ENCODE measurements at places on chromosomes 3 and 15. TPM values are rescaled to one million over a fixed set of nuclear protein-coding genes. Genes with fewer than 3 reads are reported as not detected.
A peak's percentile ranks its signal among the peaks of the same experiment; 100 is the strongest.

- peaks cover 19% of the 10 kb centered on the region for H3K4me1 ChIP-seq
- H3K27ac ChIP-seq: peak overlapping the region; percentile 88
- H3K27me3 ChIP-seq: no peaks in the 10 kb centered on the region
- no peaks in the 10 kb centered on the region for H3K36me3 ChIP-seq
Measured at GRCh38 chr3:111667621-111668239, 72.6 kb upstream of the ZBED2 start.

- no peak overlapping the region for H3K27ac ChIP-seq
- H3K27me3 ChIP-seq: no peaks in the 10 kb centered on the region
- no peaks in the 10 kb centered on the region for H3K36me3 ChIP-seq
- H3K4me1 ChIP-seq: no peaks in the 10 kb centered on the region
Measured at GRCh38 chr15:48582452-48583247, 62.9 kb downstream of the FBN1 start.

- no peaks in the 10 kb centered on the region for H3K27me3 ChIP-seq
- no peak overlapping the region for H3K4me3 ChIP-seq
- no peaks in the 10 kb centered on the region for H3K36me3 ChIP-seq
- no peak for DNase-seq
Measured at GRCh38 chr3:124519591-124520194, 210.6 kb upstream of the UMPS start.

- H3K4me1 ChIP-seq: no peaks in the 10 kb centered on the region
- H3K36me3 ChIP-seq: no peaks in the 10 kb centered on the region
- no peak overlapping the region for H3K27ac ChIP-seq
- no peak for DNase-seq
- no peaks in the 10 kb centered on the region for H3K27me3 ChIP-seq
- H3K4me3 ChIP-seq: no peak overlapping the region
Measured at GRCh38 chr3:101185341-101185740, 135.0 kb downstream of the IMPG2 start.

- no peak for DNase-seq
- no peaks in the 10 kb centered on the region for H3K36me3 ChIP-seq
- H3K4me3 ChIP-seq: no peak overlapping the region
- H3K4me1 ChIP-seq: peaks cover 18% of the 10 kb centered on the region
Measured at GRCh38 chr3:188125076-188125475, 28.9 kb upstream of the LPP start.

- no peak for DNase-seq
- H3K27ac ChIP-seq: no peak overlapping the region
- H3K4me3 ChIP-seq: no peak overlapping the region
- no peaks in the 10 kb centered on the region for H3K4me1 ChIP-seq
Measured at GRCh38 chr3:138873471-138874278, 38.9 kb upstream of the PIK3CB start.

DNA sequence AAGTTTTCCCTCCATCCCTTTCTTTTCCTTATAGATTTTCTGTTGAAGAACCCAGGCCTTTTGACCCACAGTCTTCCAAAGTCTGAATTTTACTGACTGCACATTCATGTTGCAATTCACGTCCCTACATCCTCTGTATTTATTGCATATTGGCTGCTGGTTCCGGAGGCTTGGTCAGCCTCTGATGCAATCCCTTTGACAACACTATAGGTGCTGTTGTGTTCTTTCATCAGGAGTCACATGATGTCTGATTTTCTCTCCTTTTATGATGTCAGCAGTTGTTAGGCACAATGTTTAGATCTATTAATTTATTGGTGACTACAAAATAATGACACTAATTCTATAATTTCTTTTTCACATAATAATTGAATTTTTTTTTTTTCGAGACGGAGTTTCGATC is 8.7 kb downstream of the CYP1A1 start:
- H3K36me3 ChIP-seq: no peaks in the 10 kb centered on the region
- no peaks in the 10 kb centered on the region for H3K4me1 ChIP-seq
- H3K27ac ChIP-seq: no peak overlapping the region
- no peaks in the 10 kb centered on the region for H3K27me3 ChIP-seq

GRCh38 chr3:46460051-46460450 is 4.7 kb downstream of the LTF start:
- no peak overlapping the region for H3K4me3 ChIP-seq
- H3K27ac ChIP-seq: no peak overlapping the region
- no peak for DNase-seq
- no peaks in the 10 kb centered on the region for H3K27me3 ChIP-seq
- no peaks in the 10 kb centered on the region for H3K36me3 ChIP-seq

DNA sequence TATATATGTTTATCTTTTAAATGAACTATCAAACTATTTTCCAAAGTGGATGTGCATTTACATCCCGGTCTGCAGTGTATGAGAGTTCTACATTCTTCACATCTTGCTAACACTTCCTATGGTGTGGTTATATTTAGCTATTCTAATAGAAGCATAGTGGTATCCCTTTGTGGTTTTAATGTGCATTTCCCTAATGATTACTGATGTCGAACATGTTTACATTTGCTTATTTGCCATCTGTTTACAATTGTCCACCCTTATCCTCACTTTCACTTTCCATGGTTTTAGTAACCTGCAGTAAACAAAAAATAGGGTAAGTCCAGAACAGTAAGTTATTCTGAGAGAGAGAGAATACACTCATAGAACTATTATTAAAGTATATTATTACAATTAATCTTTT is 360.5 kb upstream of the NAALADL2 start:
- H3K27ac ChIP-seq: no peak overlapping the region
- H3K36me3 ChIP-seq: no peaks in the 10 kb centered on the region
- no peak overlapping the region for H3K4me3 ChIP-seq
- no peaks in the 10 kb centered on the region for H3K4me1 ChIP-seq

GRCh38 chr3:47799733-47800132 is 3.2 kb upstream of the DHX30 start:
- no peak overlapping the region for H3K4me3 ChIP-seq
- DNase-seq: peak; percentile 28
- H3K36me3 ChIP-seq: no peaks in the 10 kb centered on the region
- H3K4me1 ChIP-seq: peaks cover 8% of the 10 kb centered on the region
- no peaks in the 10 kb centered on the region for H3K27me3 ChIP-seq
- no peak overlapping the region for H3K27ac ChIP-seq

DNA sequence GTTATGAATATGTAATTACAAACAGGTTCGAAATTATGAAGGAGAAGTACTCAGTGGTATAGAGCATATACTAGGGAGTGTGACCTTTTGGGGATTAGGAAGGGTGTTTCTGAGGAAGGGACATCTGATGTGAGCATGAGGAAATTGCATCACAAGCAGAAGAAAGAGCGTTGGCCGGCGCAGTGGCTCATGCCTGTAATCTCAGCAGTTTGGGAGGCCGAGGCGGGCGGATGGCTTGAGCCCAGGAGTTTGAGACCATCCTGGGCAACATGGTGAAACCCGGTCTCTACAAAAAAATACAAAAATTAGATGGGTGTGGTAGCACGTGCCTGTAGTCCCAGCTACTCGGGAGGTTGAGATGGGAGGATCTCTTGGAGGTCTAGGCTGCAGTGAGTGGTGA is 6.9 kb downstream of the CMTM7 start:
- DNase-seq: no peak
- peaks cover 4% of the 10 kb centered on the region for H3K36me3 ChIP-seq
- H3K4me3 ChIP-seq: no peak overlapping the region
- H3K27me3 ChIP-seq: no peaks in the 10 kb centered on the region
- peak overlapping the region; percentile 66 for H3K27ac ChIP-seq
- H3K4me1 ChIP-seq: peaks cover 42% of the 10 kb centered on the region

Gene SEMA3G
- polyA plus RNA-seq: 0.07 TPM

Gene CCR8
- not detected for polyA plus RNA-seq

Gene SLC38A3
- polyA plus RNA-seq: 0.17 TPM

Data from B cell (primary cell).